Fibroblast of skin of left biceps (primary cell): ENCODE measurements at places on chromosomes 6 and 20.

- no peak for DNase-seq
Observed at GRCh38 chr20:33781133-33781532, 30.0 kb upstream of the CHMP4B start.

GRCh38 chr20:51934301-51935002, 132.1 kb upstream of the SALL4 start:
- DNase-seq = no peak

GRCh38 chr6:31267651-31268368, 4.1 kb downstream of the HLA-C start:
- DNase-seq = no peak

GRCh38 chr6:20415712-20416454, 14.2 kb downstream of the E2F3 start:
- DNase-seq = no peak

DNA sequence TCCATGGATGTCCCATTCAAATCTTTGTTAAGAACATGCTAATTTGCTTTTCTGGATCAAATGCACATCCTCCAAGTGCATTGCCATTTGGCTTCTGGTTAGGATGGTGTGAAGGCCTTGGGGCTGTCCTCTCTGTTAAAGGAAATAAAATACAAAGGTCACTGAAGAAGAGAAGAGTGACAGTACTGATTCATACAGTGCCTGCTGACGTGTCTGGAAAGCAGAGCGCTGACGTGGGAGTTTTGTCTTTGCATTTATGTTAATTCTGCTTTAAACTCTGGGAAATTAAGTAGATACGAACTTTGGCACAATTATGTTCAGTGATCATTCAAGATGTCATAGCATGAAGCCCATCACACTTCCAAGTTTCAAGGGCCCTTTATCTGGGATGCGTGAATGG, 33.2 kb downstream of the SYNDIG1 start:
- DNase-seq = no peak

DNA sequence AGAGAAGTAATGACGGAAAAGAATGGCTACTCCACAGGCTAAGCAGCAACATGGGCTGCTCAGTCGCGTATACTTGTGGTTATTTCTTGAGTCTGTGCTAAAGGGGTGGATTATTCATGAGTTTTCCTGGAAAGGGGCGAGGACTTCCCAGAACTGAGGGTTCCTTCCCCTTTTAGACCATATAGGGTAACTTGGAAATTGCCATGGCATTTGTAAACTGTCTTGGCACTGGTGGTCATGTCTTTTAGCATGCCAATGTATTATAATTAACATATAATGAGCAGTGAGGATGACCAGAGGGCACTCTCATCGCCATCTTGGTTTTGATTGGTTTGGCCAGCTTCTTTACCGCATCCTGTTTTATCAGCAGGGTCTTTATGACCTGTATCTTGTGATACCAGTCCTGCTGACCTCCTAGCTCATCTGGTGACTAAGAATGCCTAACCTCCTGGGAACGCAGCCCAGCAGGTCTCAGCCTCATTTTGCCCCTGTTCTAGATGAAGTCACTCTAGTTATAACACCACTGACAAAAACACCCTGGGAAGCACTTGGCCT, 11.4 kb downstream of the LBP start:
- no peak for DNase-seq

DNA sequence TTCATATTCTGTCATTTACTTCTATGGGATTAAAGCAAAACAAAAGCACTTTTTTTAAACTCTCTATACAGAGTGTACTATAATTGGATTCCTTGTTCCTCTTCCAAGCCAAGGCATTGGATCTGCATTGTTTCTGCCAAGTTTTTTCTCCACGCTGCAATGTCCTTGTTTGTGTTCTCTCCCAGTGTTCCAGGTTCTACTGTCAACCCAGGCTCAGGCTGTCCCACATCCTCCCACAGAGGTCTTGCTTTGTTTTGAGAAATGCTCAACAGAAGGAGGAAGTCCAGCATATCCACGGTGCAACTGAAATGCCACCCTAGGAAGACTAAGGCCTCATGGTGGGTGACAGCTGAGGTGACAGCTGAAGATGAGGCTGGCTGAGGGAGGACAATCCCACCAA, 287.1 kb upstream of the PRDM1 start:
- no peak for DNase-seq

DNA sequence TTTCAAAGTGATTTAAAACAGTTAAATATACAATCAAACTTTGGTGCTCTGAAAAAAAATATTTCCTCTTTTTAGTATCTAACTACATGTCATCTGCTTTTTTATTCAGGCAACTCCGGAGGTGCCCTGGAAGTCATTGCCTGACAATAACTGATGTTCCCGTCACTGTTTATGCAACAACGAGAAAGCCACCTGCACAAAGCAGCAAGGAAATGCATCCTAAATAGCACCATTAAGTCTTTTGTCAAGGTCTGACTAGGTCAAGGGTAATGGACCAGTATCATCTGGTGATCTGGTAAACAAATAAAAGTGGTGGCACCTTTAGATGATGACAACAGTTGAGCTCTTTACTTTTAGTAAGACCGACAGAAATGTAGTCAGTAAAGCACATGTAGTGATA, 13.2 kb downstream of the FAM229B start:
- DNase-seq = no peak

DNA sequence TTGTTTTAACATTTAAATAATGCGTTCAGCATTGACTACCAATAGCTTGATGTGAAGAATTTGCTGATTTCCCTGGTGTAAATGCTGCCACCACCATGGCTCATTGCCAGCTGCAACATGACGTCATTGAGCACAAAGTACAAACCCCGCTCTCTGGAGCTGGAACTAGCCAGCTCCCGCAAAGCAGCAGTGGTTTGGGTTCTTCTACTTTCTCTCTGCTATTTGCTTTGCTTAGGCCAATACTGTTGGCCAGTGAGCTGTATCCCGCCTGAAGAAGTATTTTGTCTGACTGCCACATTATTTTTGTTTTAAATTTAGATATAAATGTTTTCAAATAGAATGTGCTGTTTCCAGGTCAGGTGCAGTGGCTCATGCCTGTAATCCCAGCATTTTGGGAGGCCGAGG, 47.4 kb upstream of the KIF13A start:
- DNase-seq = no peak

GRCh38 chr20:24469894-24470745, 691 bp downstream of the SYNDIG1 start:
- no peak for DNase-seq

GRCh38 chr6:126722411-126722810, 382.5 kb downstream of the CENPW start:
- no peak for DNase-seq

- DNase-seq = peak; percentile 90
Observed at GRCh38 chr6:130602151-130602770, 224.9 kb upstream of the SMLR1 start.

DNA sequence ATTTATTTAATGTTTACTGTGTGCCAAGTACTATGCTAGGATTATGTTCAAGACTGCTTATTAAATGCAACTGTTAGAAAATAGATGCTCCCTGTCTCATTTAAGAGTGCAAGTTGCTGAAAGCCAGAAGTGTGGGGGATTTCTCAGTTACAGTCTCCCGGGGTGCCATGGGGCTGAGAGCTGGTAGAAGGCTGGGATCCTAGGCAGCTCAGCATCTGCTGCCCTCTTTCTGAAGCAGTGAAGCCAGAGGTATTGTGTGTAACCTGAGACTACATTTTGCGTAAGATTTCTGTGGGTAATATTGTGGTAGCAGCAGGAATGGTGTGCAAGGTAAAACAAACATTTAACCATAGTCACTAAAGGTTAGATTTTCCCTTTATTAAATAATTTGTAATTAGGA, 120.6 kb downstream of the AKAP7 start:
- DNase-seq = no peak

DNA sequence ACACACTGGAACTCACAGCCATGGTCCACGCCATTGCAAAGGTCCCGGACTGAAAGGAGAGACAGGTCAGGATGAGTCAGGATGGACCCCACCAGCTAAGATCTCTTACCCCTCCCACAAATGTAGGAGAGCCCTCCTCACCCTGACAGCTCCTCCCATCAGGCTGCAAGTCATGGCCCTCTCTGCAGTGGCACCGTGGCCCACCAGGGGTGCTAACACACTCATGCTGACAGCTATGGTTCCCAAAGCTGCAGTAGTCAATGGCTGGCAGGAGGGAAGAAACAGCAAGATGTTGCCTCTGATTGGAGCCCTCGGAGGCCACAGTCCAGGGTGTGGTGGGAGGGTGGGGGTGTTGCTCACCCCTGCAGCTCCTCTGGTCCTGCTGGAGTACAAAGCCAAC, 5.7 kb upstream of the RBPJL start:
- DNase-seq = no peak

- no peak for DNase-seq
Observed at GRCh38 chr6:6581054-6581453, 7.5 kb upstream of the LY86 start.

DNA sequence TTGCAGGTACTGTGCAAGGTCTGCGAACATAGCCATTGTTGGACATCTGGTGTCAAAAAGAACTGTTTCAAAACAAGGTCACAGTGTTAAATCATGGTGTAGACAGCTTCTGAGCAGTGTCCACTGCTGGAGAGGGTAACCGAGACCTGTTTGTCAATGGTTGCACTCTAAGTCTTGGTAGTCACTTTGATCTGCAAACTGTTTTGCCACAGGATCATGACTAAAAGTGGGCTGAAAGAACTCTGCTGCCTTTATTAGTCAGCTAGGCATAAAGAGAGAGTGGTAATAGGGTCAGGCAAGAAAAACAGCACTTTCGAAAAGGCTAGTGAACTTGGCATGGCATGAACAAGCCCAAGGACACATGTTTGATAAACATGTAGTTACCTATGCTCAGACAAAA, 552.3 kb upstream of the CITED2 start:
- DNase-seq = no peak

DNA sequence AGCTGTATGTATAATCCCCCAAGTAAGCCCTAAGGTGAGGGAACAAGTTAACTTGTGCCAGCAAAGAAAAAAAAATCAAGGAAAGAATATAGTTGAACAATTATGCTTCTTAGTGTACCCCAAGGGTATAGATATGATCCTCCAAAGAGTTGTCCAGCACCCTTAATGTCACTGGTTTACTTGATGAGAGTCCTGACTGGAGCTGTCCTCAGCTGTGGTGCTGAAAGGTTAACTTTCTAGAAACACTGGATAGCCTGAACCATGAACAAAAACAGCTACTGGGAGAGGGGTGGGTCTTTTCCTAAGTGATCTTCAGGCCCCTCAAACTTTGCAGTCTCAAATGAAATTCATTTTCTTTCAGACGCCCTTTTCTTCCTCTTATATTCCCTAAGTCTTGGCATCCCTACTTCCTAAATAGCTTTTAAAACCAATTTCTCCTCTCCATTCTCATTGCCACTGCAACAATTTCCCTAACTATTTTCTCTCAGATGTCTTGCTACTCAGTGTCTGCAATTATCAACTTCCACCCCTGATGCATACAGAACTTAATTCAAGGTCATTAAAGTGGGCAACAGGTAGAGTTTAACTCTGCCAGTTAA, 83.5 kb upstream of the PROKR2 start:
- no peak for DNase-seq

DNA sequence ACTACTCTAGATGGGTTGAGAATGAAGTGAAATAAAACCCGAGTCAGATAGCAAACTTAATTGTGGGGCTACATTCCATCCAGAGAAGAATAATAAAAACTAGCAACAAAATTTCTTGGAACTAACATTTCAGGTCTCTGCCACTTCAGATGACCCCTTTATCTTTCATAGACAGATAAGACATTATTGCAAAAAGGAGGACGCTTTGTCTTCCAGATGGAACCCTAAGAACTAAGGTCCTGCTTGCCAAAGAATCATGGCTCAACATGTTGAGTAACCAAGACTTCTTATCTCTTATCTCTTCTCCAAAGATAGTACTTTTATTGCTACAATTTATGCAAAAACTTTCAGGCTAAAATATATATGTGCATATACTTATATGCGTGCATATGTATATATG, 221.1 kb upstream of the PREP start:
- no peak for DNase-seq

DNA sequence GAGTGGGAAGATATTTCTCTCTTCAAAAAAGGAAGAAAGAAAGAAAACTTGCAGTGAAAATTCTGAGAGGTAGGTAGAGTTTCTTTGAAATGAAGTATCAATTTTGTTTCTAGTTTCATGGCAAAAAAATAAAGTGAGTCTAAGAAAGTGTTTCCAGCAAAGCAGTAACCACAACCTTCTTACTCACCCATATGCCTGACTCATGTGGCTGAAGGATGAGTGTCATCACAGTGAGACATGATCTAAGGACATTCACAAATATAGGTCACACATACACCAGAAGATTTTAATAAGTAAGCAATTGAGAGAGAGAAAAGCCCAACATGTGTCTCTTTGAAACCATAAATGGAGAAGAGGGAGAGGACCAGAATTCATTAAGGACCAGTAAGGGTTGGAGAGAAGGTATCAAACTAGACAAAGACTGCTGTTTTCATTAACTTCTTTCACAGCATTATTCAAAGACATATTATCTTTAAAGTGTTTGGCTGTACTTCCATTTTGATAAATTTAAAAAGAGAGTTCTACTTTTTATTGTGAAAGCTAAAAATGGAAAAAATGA, 169.5 kb downstream of the FRK start:
- DNase-seq = peak; percentile 26

DNA sequence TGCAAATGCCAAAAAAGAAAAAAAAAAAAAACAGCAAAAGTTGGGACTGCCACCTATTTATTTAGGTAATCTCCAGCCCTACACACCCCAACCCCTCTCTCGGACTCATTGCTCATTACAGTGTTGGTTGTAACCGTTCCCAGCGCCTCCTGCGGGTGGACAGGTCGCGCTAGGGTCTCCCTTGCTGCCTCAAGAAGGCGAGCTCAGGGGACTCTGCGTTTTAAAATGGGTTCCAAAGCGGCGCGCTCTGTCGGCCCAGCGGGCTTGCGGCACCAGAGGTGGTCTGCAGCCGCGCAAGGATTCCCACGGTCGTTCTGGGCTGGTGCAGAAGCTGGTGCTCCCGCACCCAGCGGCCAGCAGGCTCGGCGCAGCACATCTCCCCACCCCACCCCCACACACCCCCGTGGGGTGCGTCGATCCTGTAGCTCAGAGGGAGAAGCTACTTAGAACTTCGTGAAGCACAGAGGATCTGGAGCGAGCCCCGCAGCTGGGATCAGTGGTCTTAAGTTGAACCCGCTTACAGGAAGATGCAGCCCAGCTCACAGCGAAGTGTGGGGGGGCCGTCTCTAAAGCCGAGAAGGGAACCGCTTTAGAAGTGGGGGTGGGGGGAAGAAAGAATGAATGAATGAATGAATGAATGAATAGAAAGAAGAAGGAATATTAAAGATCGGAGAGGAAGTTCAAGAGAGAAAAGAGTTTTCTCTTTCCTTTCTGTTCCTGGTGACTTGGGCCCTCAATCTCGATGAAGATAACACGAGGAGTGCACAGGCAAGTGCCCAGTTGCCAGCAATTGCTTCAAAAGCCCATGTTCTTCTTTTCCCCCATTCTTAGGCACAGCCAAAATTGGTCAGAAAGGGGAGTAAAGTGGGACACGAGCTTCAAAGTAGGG, 780 bp downstream of the TFAP2A start:
- no peak for DNase-seq
